ENCODE measurements at places on chromosomes 4 and X.

DNA sequence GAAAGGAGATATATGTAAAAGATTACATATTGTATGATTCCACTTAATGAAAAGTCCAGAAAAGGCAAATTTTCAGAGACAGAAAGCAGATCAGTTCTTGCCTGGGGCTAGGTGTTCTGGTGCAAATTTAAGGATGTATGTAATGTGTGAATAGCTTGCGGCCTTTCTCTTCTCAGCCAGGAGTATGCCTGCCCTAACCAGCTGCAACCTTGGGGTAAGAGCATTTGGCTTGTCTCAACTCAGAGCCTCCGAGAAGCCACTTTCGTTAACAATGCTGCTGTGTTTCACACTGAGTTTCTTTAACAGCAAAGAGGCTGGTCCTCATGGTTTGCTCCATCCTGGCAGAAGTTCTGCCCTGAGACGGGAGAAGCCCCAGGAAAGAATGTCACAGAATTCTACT is 102.7 kb downstream of the SPCS3 start:
- no peak overlapping the region for H3K27ac ChIP-seq
- no peak for DNase-seq
- no peak overlapping the region for H3K4me3 ChIP-seq
- H3K36me3 ChIP-seq, result no peaks in the 10 kb centered on the region
- peaks cover 21% of the 10 kb centered on the region for H3K4me1 ChIP-seq

GRCh38 chr4:5711479-5712184 is 631 bp downstream of the EVC start:
- H3K4me3 ChIP-seq, result peak overlapping the region; percentile 62
- H3K4me1 ChIP-seq, result peaks cover 18% of the 10 kb centered on the region
- no peak for DNase-seq
- H3K27ac ChIP-seq, result peak overlapping the region; percentile 62

GRCh38 chr4:111633663-111634266 is 511.5 kb upstream of the FAM241A start:
- no peak overlapping the region for H3K4me3 ChIP-seq
- peaks cover 1% of the 10 kb centered on the region for H3K4me1 ChIP-seq
- no peak for DNase-seq
- H3K36me3 ChIP-seq, result no peaks in the 10 kb centered on the region
- no peaks in the 10 kb centered on the region for H3K27me3 ChIP-seq

DNA sequence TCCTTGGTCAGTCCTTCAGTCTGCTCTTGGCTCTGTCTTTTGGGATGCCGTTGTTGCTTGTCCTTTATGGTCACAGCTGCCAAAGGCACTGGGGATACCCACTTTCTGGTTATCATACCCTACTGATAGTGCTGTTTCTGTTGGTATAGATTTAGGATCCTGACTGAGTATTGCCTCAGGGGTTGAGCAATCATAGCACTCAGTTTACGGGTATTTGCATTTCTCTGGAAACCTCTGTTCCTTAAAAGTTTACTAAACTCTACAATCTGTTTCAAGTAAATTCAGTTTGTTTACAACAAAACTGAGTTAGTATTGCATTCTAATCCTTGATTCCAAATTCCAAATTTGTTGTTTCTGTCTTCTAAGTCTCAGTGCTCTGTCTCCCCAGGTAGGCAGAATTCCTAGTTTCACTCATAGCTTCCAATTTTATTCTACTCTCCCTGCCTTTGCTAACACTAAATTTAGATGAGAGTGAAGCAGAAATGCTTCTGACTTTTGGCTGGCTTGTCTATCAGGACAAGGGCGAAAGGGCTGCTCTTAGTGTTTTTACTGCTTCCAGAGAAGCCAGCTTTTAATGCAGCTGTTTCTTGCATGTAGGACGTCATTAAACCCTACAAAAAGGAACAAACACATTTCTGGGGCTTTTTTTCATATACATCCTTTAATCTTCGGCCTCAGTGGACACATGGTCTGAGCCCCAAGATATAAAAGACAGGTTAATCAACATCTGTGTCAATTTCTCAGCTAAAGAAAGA is 17.2 kb upstream of the TET2 start:
- no peaks in the 10 kb centered on the region for H3K36me3 ChIP-seq
- H3K4me3 ChIP-seq, result no peak overlapping the region
- no peaks in the 10 kb centered on the region for H3K4me1 ChIP-seq
- no peak overlapping the region for H3K27ac ChIP-seq
- no peak for DNase-seq

DNA sequence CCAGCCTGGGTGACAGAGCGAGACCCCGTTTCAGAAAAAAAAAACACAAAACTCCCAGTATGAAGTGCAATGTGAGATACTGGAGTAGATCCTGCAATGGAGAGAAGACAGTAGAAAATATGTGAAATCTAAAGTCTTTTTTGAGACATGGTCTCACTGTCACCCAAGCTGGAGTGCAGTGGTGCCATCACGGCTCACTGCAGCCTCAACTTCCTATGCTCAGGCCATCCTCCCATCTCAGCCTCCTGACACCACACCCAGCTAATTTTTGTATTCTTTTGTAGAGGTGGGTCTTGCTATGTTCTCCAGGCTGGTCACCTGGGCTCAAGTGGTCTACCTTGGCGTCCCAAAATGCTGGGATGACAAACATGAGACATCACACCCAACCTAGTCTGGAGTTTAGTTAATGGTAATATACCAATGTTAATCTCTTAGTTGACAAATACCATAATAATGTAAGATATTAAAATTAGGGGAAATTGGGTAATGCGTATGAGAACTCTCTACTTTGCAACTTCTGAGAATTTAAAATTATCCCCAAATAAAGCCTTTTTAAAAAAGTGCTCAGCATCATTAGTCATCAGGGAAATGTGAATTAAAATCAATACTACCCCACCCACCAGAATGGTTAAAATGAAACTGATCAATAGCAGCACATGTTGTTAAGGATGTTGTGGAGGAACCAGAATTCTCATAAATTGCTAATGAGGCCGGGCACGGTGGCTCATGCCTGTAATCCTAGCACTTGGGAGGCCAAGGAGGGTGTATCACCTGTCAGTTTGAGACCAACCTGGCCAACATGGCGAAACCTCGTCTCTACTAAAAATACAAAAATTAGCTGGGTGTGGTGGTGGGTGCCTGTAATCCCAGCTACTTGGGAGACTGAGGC is 15.0 kb downstream of the RBMX start:
- no peaks in the 10 kb centered on the region for H3K27me3 ChIP-seq
- H3K36me3 ChIP-seq, result peaks cover 70% of the 10 kb centered on the region
- no peak overlapping the region for H3K27ac ChIP-seq
- DNase-seq, result no peak
- H3K4me3 ChIP-seq, result no peak overlapping the region

GRCh38 chrX:72126048-72126415 is 5.7 kb downstream of the RTL5 start:
- H3K27ac ChIP-seq, result no peak overlapping the region
- no peak for DNase-seq
- H3K4me1 ChIP-seq, result peaks cover 3% of the 10 kb centered on the region
- no peak overlapping the region for H3K4me3 ChIP-seq
- no peaks in the 10 kb centered on the region for H3K27me3 ChIP-seq

DNA sequence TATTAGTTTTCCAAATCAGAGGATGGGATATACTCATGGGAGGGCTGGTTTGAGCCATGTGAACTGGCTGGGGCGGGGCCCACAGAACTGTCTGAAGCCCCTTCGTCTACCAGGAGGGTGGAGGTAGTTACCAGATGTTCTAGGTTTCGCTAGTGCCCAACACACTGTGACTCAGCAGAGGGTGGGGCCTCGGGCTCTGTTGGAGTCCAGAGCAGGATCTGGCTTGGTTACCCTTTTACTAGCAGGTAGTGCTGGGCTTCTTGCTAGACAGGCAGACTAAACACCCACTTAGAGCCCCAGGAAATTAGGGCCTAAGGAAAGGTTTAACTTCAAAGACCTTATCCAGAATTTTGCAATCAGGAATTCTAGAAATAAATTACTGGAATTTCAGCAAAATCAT is 56.2 kb upstream of the CHRDL1 start:
- no peaks in the 10 kb centered on the region for H3K27me3 ChIP-seq
- no peaks in the 10 kb centered on the region for H3K36me3 ChIP-seq

All from RWPE2 (cell line).